ENCODE measurements at places on chromosomes 12 and 14.

GRCh38 chr12:68870011-68870410 lies 62.0 kb downstream of the MDM2 start:
- no peak for DNase-seq

- no peak for DNase-seq
Measured at GRCh38 chr14:24364841-24365240, 3.1 kb upstream of the NFATC4 start.

GRCh38 chr12:111434680-111435338 lies 29.1 kb downstream of the SH2B3 start:
- DNase-seq: peak; percentile 75

DNA sequence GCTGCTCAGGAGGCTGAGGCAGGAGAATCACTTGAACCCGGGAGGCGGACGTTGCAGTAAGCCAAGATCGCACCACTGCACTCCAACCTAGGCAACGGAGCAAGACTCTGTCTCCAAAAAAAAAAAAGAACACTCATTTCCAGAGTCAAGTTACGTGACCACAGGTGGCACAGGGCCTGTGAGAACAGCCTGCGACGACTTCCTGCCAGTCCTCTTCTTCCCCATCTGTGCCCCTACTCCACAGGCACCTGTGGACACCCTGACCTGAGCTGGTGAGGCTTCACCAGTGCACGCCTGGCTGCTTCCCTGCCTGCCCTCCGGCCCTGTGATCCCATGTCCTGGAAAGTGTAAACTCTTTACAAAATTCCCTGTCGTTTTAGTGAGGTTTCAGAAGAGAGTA lies 77.7 kb downstream of the PPP2R5C start:
- no peak for DNase-seq

- no peak for DNase-seq
Measured at GRCh38 chr14:61621444-61621843, 73.9 kb upstream of the HIF1A start.

- DNase-seq: peak; percentile 39
Measured at GRCh38 chr14:67457782-67458181, 30.7 kb downstream of the TMEM229B start.

DNA sequence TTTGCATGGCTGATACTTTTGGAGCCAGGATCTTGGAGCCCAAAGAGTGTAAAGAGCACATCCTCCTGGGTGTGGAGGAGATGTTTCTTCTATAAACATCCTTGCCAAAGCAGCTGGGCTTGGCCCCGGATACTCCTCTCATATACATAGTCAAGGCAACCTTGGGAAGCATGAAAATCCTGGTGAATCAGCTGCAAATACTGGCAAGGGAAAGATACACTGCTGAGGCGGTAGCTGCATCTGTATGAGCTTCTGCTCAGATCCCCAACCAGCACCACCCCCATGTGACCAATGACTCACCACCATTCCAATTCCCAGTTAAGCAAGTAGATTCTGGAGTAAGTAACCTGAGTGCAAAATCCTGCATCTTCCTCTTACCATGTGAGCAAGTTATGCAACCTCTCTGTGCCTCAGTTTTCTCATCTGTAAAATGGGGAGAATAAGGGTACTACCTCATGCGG lies 567.4 kb downstream of the MED13L start:
- DNase-seq: peak; percentile 31

- DNase-seq: no peak
Measured at GRCh38 chr12:97293541-97293940, 169.1 kb upstream of the RMST start.

- DNase-seq: no peak
Measured at GRCh38 chr12:113568021-113568420, 96.3 kb upstream of the LHX5 start.

- DNase-seq: no peak
Measured at GRCh38 chr12:69431591-69432222, 38.5 kb upstream of the FRS2 start.

- DNase-seq: no peak
Measured at GRCh38 chr14:89503431-89503996, 86.5 kb upstream of the FOXN3 start.

- DNase-seq: no peak
Measured at GRCh38 chr12:958588-959123, 9.2 kb upstream of the RAD52 start.

DNA sequence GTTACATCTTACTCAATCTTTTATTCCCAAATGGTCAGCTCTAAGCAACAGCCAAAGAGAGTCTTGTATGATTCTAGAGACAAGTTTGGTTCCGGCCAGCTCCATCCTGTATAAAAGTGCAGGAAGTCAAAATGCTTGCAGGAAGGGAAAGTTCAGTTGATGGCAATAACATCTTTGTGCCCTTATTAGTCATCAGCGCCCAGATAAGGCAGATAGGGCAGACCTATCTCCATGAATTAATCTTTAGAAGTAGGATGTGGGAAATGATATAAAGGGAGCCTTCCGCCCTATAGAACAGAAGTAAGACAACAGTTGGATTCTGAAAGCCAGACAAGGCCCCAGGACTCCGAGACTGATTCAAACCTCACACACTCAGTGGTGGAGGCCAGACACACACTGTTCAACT lies 6.4 kb downstream of the GNS start:
- no peak for DNase-seq

GRCh38 chr12:11657511-11657910 lies 8.0 kb downstream of the ETV6 start:
- DNase-seq: no peak

DNA sequence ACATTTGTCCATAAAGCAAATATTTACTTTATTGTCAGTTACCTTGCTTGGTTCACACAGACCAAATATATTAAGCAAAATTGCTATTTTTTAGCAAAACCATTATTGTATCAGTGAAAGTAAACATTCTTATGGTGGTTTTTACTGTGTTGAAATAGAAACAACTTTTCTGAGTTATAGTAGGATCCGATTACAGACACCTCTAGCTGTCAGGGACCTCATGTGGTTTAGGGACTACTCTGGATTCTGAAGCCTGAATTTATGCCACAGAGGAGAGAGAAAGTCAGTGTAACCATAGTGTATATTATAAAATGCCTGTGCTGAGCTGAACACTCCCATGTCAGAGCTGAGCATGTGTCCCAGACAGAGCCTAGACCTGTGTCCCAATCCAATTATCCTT lies 287.5 kb downstream of the FLRT2 start:
- DNase-seq: no peak

GRCh38 chr12:5088586-5089264 lies 45.0 kb downstream of the KCNA5 start:
- DNase-seq: peak; percentile 38

- DNase-seq: no peak
Measured at GRCh38 chr12:102215992-102216691, 18.5 kb upstream of the PMCH start.

DNA sequence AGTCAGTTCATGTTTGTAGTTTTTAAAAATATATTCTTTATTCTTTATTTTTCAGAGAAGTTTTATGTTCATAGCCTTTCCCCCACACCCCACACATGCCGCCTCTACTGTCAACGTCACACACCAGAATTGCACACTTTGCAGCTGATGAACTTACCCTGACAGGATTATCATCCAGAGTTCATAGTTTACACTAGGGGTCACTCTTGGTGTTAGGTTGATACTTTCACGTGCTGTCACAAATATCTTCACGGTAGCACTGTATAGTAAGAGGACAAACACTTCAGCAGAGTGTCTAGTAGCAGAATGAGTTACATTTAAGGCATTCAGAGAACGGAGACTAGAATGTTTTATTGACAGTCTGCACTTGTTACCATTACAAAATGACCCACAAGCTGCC lies 5.1 kb downstream of the DPPA3 start:
- no peak for DNase-seq

GRCh38 chr12:6899837-6900519 lies 4.6 kb upstream of the LRRC23 start:
- peak; percentile 69 for DNase-seq

DNA sequence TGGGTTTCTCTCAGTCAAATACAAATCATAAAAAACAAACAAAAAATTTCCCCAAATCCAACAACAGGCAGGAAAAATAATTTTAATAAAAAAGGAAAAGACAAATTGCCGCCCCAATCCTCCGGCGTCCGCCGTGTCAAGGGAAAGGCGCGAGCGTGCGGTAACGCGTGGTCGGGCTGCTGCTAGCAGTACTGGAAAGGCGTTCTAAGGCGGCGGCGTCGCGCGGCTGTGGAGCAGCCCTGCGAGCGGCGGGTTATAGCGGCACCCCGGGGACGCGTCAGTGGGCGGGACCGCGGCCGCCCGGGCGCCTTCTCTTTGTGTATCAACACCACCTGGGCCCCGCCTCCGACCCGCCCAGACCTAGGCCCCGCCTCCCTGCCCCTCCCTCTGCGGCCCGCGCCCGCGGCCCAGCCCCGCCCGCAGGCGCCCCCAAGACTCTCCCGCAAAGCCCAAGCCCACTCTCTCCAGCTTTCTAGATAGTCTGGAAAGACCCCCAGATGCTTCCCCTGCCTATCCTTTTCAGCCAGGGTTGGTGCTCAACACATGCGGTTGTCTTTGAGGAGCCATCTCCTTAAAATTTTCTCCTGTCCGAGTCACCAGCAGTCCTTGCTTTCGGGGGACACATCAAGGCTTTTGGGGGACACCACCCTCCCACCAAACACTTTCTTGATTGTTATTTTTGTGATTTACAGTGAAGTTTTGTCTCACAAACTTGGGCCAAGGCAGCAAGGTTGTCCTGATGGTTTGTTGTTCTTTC lies at the start of gene SLC38A2:
SLC38A2 (minus strand) TSS at position 230 of the 757 bp plus-strand sequence. CDS start 1,480 bp downstream, outside the sequence.
- peak; percentile 98 for DNase-seq

DNA sequence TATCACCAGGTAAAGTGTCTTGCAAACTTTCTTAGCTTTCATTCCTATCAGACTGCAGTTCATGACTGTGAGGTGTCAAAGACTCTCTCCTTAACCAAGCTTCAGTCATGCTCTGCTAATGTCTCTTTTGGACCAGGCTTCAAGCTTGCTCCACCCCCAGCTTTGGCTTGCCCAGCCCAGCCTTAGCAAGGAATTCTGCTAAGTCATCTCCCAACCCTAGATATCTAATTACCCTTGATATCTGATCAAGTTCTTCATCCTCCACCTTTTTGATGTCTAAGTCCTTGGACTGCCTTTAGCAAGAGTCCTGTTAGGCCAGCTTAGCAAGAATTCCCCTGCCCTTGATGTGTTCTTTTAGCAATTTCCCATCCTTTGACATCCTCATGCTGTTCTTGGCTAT lies 108.9 kb upstream of the FGD4 start:
- DNase-seq: no peak
